ENCODE measurements at places on chromosomes 16 and 17.

DNA sequence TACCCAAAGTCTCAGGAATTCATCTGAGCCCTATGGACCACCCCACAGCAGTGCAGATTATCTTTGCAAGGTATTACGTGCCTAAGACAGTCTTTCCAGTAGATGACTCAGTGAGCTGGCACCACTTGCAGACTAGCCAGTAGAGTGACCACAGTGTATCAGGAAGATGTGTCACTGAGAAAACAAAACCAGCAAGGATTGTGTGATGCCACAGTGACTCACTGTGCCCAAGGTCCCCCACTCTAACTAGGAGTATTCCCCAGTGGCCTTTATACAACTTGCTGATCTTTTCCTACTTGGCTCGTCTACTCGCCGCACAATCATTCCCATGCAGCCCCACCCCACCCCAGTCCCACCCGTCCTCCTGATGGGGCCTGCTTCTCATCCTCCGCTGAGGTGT is 26.8 kb upstream of the PRKCA start:
- DNase-seq: no peak

GRCh38 chr17:17497065-17497844 is 1.1 kb upstream of the RASD1 start:
- no peak for DNase-seq

DNA sequence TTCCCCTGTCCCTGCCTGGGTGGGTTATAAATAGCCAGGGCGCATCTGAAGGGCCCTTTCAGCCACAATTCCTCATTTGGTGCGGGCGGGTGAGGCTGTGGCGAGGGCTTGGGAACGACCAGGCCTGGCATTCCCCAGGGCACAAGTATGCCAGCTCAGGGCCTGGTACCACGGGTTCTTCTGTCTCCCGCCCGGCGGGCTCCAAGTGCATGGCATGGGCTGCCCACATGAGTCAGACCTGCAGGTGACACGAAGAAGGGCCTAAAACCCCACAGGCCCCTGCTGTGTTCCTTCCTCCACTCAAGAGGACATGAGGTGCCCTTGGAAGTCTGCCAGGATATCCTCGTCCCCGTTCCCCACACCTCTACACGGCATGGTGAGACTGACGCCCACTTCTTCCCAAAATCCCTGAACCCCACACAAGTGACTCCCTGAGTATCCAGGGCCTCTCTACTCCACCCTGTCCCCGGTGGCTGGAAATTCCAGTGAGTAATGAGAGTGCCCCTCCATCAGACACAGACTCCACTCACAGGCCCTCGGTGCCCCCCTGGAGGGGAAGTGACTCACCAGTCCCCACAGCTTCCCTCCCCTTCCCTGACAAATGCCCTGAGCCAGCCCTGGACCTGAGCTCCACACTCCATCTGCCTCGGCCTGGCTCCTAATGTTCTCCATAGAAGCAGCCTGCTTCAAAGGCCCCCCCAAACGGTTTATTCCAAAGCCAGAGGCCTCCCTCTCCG is 68.8 kb downstream of the ABR start:
- no peak for DNase-seq

DNA sequence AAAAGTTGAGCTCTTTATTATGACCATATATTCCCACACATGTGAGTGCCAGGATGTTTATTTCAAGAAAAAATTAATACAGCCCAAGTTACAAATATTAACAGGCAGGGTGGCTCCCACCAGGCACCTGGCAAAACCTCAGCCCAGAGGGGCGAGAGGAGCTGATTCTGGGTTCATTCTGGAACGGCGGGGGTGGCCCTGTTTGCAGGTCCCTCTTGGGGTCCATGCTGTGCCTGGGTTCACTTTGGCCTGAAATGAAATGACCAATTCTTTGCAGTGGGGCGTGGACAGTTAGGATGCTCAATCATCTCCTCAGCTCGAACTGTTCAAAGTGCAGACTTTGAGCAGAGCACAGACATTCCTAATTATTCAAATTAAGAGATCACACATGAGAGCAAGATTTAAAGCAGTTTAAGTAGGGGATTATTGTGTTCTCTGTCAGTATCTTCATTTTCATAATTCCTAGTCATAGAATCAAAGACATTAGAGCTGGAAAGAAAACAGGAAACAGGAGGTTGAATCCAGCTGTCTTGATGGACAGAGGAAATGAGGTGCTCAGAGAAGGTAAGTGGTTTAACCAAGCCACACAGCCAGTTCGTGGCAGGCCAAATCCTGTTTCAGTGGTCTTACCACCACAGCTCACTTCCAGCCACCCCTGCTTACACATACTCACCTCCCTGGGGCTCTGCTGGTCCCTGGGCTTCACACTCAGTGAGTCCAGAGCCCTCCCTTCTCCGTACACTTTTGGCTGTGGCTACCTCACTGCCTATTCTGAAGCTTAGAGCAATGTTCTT is 363.9 kb upstream of the TNRC6C start:
- DNase-seq: no peak

DNA sequence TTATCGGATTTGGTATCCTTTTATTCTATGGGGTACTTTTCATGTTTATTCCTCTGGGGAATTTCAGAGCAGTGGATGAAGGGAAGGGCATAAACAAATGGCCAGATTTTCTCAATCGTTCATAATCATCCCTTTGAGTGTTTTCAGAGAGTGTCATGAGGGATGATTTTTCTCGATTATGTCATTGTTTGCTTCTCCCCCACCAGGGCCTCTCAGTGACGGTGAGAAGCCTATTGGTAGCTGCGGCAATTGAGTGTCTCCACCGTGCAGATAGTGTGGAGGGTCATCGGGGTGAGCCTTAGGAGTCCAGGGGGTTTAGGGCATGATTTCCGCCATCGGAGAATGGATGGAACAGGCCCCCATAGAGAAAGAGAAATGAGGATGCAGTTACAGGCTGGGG is 57.2 kb downstream of the USP43 start:
- DNase-seq: no peak

GRCh38 chr17:52047086-52047485 is 111.4 kb downstream of the CA10 start:
- DNase-seq: no peak

- DNase-seq: no peak
Measured at GRCh38 chr17:38540514-38541045, 65.2 kb downstream of the SRCIN1 start.

GRCh38 chr17:82457073-82457928 is 1.2 kb upstream of the NARF start:
- no peak for DNase-seq

GRCh38 chr17:6800422-6801027 is 24.5 kb downstream of the FBXO39 start:
- no peak for DNase-seq

GRCh38 chr17:79211061-79211770 is 136.6 kb downstream of the ENGASE start:
- no peak for DNase-seq

DNA sequence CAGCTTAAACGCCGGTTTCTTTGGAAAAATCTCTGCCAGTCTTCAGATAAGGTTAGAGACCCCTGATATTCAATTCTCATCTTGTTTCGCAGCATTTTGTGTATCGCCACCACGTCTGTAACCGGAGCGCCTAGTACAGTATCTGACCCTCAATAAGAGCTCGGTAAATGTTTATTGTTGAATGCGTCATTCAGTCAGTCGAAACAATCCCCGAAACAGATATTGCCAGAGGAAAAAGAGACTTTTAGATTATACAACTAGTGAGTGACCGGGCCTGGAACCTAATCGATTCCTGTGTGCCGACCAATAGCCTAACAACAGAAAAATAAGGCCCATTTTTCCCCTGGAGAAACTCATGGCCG is 626 bp downstream of the PELP1 start:
- no peak for DNase-seq

- no peak for DNase-seq
Measured at GRCh38 chr17:20228860-20229259, 219.7 kb downstream of the SPECC1 start.

DNA sequence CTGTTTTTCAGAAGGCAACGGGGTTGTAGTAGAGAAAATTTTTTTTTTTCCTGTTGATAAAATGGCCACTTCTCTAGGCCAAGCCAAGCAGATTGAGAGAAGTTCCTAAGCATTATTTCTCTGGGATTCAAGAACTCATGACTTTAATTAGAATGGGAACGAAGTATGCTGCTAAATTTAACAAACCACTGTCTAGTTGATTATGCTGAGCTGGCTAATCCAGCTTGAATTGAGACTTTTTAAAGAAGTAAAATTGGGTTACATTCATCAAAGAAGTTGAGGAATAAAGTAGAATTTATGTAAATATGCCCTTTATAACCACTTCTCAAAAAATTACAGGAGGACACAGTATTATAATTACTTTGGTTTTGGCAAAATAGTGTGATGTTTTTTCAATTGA is 83.1 kb downstream of the SYCE1L start:
- no peak for DNase-seq

DNA sequence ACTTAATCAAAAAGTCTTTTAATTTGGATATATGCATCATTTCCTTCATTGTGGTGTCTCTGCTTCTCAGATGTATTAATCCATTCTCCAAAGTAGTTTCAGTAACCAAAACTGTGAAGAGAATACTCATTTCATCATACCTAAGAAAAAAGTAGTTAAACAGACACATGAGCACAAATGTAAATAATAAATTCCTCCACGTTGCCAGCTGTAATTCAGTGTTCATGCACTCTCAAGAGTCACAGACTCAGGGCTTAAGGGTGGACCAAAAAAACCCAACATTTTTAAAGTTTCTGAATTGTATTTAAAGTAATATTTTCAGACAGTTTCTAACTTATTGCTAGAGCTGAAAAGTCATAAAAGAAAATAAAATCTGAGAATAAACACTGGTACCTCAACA is 19.0 kb downstream of the POLG2 start:
- no peak for DNase-seq

DNA sequence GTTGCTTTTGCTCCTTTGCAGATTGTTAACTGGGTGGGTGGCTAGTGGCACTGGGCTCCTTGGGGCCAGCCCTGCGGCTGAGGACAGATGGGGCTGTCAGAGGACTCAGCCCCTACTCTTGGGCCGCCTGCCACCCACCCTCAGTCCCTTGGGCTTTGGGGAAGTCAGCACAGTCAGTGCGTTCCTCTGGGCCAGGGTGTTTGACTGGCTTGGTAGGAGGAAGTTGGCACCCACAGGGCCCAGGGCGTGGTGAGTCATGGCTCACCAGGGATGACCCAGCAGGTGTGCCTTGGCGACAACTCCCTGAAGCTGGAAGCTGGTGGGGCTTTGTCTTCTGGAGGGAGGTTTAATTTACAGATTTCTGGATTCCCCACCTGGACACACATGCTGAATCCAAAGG is 32.4 kb downstream of the HAPSTR1 start:
- peak; percentile 76 for DNase-seq

DNA sequence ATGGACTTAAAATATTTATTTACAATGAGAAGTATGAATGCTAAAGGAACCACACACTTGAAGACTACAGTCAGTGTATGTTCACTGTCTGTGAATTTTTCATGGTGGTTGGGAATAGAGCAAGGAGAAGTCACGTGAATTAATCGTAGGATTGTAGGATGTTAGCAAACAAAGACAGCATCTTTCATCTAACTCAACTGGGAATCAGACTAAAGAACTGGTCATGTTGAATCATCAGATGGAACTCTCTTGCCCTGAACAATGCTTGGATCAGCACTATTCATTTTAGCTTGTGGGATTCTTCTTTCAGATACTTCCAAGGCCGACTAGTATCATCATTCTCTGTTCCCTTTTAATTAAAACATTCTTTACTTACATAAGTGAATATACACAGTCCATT is 18.1 kb downstream of the KCNJ2 start:
- DNase-seq: no peak

DNA sequence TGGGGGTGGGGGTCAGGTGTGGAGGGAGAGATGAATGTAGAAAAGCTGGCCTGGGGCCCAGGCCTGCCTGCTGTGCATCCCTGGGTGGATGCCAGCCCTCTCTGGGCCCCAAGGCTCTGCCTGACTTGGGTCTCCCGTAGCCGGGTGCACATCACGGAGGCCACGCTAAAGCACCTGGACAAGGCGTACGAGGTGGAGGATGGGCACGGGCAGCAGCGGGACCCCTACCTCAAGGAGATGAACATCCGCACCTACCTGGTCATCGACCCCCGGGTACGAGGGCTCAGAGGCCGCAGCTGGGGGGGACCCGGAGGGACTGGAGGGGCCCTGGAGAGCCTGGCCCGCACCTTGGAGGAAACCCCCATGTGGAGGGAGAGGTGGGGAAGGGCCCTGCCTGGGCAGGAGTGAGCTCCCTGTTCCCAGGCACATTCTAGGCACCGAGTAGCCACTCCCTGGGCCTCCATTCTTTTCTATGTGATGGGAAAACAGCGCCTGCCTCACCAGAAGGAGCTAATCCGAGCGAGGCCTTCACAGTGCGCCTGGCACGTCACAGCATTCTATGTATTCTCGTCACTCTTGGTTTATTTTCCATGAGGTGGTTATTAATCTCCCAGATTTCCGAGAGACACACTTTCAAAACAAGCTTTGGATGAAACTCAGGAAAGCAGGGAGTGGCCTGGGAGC is 34.7 kb downstream of the ADCY7 start:
- no peak for DNase-seq

- no peak for DNase-seq
Measured at GRCh38 chr17:57432507-57433277, 176.4 kb downstream of the MSI2 start.

- DNase-seq: no peak
Measured at GRCh38 chr16:59392911-59393310, 658.8 kb upstream of the GOT2 start.

- DNase-seq: no peak
Measured at GRCh38 chr16:88608076-88608475, 30.3 kb upstream of the IL17C start.

DNA sequence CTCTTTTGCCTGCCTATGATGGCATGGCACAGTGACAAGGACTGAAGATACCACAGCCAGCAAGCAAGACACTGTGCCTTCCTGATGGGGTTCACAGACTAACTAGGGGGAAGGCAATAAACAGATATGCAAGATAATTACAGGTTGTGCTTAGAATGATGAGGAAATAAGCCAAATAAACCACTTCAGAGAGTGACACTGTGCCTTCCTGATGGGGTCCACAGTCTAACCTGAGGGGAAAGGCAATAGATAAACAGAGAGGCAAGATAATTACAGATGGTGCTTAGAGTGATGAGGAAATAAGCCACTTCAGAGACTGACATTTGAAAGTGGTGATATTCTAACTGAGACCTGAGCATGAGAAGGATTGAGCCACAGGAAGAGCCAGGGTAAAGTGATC is 84.2 kb downstream of the HS3ST2 start:
- DNase-seq: no peak

DNA sequence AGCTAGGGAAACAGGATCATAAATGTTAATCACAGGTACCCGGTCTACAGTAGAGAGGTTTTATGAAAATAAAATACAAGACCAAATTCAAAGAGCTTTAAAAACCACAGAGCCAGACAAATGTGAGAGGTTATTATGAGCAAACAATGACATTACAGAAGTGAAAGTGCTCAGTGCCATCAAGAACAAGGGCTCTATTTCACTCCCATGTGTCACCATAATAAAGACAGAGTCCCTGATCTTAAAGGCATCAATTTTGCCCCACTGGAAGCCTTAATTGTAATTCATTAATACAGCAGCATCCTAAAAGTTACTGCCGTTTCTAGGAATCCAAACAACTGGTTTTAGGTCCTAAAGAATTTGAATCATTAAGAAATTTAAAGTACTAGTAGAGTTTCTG is 43.7 kb upstream of the CDRT4 start:
- no peak for DNase-seq
